Lung (tissue), 17 donors: ENCODE measurements at places on chromosomes 1 and 21.

- H3K4me3 ChIP-seq, result no peak overlapping the region
- peak; percentile 38 for DNase-seq
- no peaks in the 10 kb centered on the region for H3K27me3 ChIP-seq
Measured at GRCh38 chr1:79353224-79353623, 346.7 kb upstream of the ADGRL4 start.

DNA sequence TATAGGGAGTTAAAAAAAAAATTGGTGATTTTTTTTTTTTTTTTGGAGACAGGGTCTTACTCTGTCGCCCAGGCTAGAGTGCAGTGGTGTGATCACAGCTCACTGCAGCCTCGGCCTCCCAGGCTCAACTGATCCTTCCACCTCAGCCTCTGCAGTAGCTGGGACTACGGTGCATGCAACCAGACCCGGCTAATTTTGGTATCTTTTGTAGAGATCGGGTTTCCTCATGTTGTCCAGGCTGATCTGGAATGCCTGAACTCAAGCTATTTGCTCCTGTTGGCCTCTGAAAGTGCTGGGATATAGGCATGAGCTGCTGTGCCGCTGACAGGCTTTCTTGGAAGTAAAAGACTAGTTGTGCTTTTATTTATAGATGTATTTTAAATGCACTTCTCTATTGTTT, 3.0 kb downstream of the CDC42 start:
- H3K27ac ChIP-seq, result no peak overlapping the region
- DNase-seq, result no peak
- H3K4me1 ChIP-seq, result peaks cover 6% of the 10 kb centered on the region
- H3K36me3 ChIP-seq, result peaks cover 4% of the 10 kb centered on the region
- H3K27me3 ChIP-seq, result no peaks in the 10 kb centered on the region

GRCh38 chr1:201633811-201634210, 94.9 kb downstream of the NAV1 start:
- H3K4me1 ChIP-seq, result peaks cover 5% of the 10 kb centered on the region
- H3K27ac ChIP-seq, result no peak overlapping the region
- H3K4me3 ChIP-seq, result no peak overlapping the region
- no peak for DNase-seq
- H3K27me3 ChIP-seq, result no peaks in the 10 kb centered on the region

- no peaks in the 10 kb centered on the region for H3K4me1 ChIP-seq
- no peaks in the 10 kb centered on the region for H3K27me3 ChIP-seq
- no peak overlapping the region for H3K4me3 ChIP-seq
- no peak overlapping the region for H3K27ac ChIP-seq
- peaks cover 3% of the 10 kb centered on the region for H3K36me3 ChIP-seq
- DNase-seq, result no peak
Measured at GRCh38 chr1:151905070-151905442, 4.3 kb downstream of the THEM4 start.
